ENCODE measurements at places on chromosomes 11 and 22.

DNA sequence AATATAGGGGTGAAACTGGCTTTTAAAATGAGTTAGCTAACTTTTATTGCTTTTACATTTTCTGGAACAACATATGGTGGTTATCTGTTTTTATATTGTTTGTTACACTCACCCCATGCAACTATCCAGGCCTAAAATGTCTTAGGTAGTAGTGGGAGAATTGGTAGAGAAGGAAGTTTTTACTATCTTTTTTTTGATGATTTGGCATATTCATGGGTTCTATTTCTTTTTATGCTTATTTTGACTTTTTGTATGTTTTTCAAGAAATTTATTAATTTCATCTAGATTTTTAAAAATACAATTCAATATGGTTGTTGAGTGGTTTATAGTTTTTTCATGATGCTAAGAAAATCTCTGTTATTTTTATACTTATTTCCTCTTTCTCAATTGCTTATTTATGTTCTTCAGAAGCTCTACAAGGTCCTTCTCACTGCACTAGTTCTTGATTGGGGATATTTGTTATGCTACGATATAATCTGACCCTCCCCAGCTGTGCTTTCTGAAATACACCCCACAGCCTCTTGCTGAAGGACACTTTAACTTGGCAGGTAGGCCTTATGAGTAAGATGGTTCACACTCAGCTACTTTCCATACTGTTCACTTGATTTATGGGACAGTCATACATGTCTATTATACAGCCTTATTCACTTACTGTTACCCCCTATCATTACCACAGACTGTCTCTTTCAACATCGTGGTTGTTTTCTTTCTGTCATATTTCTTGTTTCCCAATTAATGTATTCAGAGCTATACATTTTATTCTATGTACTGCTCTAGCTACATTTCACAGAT, 431.2 kb downstream of the METTL15 start:
- DNase-seq: no peak

GRCh38 chr22:31584804-31585160, 77.2 kb downstream of the PISD start:
- DNase-seq: no peak

DNA sequence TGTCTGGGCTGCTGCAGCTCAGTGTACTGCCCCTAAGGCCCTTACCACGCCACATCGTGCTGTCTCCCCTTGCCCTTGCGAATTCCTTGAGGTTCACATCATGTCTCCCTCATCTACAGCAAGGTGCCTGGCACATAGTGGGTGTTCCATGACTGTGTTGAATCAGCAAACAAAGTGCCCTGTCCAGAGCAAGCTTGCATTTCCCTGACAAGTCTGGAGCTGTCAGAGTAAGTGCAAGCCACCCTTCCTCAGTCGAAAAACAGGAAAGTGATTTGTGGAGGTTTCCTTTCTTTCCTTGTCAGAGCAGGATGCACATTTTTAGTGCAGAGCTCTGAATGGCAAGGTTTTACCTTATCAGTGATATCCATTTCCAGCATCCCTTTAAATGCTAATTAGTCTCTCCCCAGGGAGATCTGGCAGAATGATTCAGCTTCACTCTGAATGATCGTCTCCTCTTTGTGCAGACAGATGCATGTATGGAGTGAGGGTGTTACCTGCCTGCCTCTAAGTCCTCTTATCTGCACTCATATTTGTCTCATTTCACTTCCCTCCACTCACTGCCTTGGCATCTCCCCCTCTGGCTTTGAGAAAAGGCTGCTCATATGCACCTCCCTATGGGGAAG, 331.2 kb downstream of the TMEM135 start:
- no peak for DNase-seq

DNA sequence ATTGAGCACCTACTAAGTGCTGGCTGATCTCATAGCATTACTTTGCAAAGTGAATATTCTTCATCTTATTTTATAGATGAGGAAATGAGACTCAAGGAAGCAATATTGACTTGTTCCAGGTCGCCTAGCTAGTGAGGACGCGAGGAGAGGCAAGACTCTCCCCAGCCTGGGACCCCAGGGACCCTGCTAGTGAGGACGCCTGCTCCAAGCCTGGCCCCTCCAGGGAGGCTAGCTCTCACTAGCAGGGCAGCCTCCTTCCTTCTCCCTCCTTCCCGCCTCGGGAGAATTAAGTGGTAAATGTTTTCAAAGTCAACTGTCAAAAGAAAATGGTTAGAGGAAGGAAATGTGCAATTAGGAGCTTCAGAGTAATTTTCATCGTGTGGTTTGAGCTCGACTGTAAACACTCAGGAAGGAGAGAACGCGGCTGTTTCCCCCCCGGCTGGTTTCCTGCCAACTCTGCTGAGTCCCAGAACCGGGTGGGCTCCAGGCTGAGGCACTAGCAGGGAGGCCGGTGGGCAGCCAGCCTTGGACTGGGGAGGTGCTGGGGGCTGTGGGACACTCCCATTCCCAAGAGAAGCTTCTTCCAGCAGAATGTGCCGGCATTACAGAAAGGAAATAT, 17.9 kb downstream of the MYEOV start:
- no peak for DNase-seq

DNA sequence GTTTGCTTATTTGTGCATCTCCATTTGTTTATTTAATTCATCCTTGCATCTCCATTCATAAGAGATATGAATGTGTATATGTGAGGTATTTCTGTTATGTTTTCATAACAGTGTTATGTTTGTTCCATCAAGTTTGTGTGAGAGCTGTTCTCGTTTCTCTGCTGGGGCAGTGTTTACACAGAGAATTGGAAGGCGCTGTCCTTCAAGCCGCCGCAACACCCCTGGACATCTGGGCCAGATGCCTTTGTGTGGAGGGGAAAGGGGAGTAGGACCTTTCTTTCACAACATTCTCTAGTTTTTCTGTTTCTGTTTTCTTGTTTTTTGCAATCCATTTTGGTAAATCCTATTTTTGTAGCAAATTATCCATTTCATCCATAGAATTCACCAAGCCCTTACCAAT, 7.0 kb upstream of the TM7SF2 start:
- no peak for DNase-seq

GRCh38 chr22:29400576-29400975, 12.2 kb upstream of the AP1B1 start:
- no peak for DNase-seq

DNA sequence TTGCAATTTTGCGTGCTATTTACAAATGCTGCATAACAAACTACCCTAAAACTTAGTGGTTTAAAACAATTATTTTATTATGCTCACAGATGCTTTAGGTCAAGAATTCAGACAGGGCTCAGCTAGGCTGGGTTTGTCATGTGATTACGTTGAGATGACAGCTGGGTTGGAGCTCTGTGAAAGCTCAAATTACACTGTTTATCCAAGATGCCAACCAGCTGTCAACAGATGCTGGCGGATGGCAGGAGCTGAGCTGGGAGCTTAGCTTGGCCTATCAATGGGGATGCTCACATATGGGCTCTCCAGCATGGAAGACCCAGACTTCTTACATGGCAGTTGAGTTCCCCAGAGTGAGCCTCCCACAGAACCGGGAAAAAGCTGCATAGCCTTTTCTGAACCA, 62.7 kb downstream of the STK33 start:
- peak; percentile 86 for DNase-seq

DNA sequence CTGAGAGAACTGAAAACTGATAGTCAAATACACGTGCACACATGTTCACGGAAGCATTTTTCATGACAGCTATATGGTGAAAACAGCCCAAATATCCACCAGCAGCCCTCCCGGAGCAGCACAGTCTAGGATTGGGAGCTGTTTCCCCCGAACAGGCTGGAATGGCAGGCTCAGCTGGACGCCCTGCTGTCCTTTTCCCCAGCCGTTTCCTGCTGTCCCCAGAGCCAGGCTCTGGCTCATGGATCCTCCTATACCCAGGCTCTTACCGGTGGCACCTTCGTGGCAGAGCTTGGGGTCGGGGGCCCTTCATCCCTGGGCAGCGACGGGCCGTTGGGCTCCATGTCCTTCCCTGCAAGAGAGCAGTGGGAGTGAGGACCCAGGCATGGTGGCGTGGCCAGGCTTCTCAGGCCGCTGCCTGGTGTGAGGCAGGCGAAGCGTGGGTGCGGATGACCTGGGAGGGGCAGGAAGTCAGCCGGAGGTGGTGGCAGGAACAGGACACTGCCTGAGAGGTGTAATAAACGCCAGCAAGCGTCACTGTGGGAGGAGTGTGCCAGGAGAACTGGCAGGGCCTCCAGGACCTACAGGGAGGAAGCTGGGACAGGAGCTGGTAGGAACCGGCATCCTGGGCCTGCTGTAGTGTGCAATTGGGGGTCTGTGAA, 38.8 kb downstream of the OSBPL5 start:
- DNase-seq: no peak

- DNase-seq: no peak
Measured at GRCh38 chr22:48627203-48627602, 1200.5 kb downstream of the BRD1 start.

DNA sequence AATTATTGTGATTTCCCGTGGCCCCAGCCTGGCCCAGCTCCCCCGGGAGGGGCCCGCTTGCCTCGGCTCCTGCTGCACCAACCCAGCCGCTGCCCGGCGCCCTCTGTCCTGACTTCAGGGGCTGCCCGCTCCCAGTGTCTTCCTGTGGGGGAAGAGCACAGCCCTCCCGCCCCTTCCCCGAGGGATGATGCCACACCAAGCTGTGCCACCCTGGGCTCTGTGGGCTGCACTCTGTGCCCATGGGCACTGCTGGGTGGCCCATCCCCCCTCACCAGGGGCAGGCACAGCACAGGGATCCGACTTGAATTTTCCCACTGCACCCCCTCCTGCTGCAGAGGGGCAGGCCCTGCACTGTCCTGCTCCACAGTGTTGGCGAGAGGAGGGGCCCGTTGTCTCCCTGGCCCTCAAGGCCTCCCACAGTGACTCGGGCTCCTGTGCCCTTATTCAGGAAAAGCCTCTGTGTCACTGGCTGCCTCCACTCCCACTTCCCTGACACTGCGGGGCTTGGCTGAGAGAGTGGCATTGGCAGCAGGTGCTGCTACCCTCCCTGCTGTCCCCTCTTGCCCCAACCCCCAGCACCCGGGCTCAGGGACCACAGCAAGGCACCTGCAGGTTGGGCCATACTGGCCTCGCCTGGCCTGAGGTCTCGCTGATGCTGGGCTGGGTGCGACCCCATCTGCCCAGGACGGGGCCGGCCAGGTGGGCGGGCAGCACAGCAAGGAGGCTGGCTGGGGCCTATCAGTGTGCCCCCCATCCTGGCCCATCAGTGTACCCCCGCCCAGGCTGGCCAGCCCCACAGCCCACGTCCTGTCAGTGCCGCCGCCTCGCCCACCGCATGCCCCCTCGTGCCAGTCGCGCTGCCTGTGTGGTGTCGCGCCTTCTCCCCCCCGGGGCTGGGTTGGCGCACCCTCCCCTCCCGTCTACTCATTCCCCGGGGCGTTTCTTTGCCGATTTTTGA, 3.3 kb upstream of the ANKRD13D start:
- no peak for DNase-seq

DNA sequence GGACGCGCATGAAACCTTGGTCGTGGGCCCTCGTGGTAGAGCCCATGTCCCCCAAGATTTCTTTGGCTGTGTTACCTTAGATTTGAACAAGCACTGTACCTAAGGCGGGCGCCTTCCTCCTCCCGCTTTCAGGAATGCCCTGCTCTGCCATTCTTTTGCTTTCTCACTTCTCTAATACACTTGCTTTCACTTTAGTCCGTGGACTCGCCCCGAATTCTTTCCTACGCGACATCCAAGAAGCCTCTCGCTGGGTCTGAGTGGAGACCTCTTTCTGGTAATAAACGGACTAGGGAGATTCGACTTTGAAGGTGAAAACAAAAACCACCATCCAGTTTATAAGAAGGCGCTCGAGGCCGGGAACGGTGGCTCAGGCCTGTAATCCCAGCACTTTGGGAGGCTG, 1.2 kb upstream of the NUP50 start:
- DNase-seq: no peak

DNA sequence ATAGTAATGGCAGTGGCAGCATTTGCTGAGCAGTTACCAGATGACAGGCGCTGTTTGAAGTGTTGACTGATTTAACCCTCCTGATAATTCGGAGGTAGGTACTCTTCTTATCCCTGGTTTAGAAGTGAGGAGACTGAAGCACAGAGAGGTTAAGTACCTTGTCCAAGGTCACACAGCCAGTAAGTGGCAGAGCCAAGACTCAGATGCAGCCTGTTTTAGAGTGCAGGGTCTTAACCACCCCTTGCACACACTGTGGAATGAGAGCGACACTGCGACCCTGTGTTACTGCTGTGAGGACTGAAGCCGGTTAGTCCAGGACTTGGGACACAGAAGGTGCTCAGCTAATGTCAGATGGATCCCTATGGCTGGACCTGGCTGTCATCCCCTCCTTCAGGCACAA, 34.7 kb downstream of the DAGLA start:
- DNase-seq: no peak
